ENCODE measurements at places on chromosomes 3 and 15.

- DNase-seq = no peak
These were observed 5.0 kb upstream of the EPHB1 start for GRCh38 chr3:134790065-134790464.

- DNase-seq = no peak
These were observed 28.1 kb downstream of the CFAP92 start for GRCh38 chr3:128965818-128966217.

- DNase-seq = peak; percentile 23
These were observed 1.5 kb downstream of the ZIC1 start for GRCh38 chr3:147410526-147411237.

DNA sequence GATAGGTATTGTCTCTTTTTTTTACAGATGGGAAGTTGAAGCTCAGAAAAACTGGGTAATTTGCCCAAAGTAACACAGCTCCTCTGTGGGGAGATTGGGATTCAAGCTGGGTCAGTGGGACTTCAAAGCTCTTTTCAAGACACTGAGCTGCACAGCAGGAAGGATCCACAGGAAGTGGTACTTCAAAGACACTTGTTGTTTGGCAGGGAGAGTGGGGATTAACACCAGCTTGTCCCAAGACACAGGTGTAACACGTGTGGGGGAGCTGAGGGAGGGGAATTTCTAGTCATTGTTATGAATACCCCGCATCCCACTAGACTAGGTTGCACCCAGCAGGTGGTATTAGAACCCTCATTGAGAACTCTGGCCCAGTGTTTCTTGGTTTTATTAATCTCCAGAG, 116.0 kb downstream of the FOXB1 start:
- DNase-seq = no peak

DNA sequence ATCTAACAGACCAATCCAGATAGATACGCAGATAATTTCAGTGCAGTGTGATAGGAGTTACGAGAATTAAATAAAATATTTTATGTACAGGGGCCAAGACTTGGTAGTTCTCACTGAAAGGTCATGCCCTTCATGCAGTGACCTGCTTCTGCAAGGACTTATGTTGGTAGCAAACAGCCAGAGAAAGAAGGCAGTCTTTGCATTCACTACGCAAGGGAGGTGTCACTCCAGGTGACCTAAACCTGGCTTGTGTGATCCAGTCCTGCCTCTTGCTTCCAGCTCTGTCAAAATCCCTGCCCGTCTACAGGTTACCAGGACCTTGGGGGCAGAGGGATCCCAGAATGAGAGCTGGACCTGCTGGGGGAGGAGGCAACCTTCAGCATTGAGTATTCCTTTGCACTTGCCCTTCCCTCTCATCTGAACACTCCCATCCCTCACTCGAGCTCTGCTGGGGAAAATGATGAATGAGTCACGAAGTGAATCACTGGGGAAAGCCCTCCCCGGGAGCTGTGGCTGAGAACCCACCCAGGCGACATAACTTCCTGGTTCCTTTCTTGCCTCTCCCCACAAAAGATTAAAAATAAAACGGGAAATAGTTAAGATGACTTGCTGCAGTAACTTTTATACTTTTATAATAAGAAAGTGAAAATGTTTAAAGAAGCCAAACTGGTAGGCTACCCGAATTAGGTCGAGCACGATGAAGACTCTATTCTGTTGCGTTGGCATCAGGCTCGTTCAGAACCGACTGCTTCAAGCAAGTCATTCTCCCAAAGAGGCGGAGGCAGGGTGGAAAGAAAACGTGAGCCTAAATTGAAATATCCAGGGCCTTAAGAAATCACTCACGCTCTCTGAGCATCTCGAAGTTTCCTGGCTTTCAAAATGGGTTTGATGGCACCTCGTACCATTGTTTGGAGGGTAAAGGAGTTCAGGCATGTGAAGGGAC, 216.1 kb downstream of the SLCO3A1 start:
- DNase-seq = no peak

DNA sequence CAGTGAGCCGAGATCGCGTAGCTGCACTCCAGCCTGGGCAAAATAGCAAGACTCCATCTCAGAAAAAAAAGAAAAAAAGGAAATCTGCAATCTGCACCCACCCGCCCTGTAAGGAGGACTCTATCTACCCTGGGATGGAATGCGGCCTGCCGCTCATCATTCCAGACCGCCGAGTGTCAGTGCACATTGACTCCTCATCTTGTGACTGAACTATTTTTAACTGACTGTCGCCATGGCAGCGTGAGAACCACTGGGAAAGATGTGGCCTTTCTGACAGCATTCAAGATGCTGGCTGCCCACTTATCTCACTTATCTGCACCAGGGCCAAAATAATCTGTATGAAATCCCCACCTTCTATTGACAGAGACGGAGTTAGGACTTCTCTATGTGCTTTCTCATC, 38.8 kb upstream of the ANKRD34C start:
- no peak for DNase-seq

- no peak for DNase-seq
These were observed 1438.2 kb downstream of the ZPLD1 start for GRCh38 chr3:103873021-103873420.

DNA sequence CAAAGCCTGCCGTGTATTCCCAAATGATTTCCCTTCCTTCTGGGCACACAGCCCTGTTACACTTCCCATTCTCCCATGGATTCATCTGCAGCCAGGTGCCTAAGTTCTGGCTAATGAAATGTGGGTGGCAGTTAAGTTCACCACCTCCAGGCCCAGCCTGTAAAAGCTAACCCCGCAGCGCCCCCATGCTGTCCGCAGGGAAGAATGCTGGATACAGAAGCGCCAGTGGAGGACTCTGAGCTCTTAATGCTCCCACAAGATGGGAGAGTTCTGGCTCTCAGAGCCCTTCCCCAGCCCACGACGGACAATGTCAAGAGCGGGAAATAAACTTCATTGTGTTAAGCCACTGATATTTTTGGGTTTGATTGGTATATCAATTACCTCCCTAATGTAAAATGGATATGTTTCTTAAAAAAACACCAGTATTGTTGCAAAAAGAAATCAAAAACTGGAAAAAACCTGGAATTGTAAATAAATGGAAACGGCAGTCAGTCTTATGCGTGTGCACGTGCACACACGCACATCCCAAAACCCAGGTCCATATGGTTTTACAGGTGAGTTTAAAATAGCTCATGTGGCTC, 37.7 kb upstream of the FGD5 start:
- peak; percentile 68 for DNase-seq

GRCh38 chr3:140898340-140899180, 43.1 kb upstream of the SLC25A36 start:
- no peak for DNase-seq

DNA sequence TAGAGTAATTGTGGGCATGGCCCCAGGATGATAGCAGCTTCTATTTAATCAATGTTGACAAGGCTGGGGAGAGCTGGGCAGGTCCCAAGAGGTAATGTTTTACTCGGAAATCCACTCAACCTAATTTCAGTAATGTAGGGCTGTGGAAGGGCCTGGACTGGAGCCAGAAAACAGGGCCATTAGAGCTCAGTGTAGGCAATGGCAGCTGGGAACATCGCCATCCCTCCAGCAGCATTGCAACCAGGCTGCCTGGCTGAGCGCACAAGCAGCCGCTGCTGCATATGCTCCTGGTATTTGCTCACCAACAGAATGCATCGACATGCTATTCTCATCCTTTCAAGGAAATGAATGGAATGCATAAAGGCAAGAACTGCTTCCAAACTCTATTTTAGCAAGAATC, 90.0 kb downstream of the GAP43 start:
- no peak for DNase-seq

- DNase-seq = no peak
These were observed 292.5 kb downstream of the ZPLD1 start for GRCh38 chr3:102727340-102727739.

- no peak for DNase-seq
These were observed 23.4 kb upstream of the PLOD2 start for GRCh38 chr3:146184241-146185015.

- DNase-seq = no peak
These were observed 24.4 kb downstream of the LARS2 start for GRCh38 chr3:45412763-45413162.

DNA sequence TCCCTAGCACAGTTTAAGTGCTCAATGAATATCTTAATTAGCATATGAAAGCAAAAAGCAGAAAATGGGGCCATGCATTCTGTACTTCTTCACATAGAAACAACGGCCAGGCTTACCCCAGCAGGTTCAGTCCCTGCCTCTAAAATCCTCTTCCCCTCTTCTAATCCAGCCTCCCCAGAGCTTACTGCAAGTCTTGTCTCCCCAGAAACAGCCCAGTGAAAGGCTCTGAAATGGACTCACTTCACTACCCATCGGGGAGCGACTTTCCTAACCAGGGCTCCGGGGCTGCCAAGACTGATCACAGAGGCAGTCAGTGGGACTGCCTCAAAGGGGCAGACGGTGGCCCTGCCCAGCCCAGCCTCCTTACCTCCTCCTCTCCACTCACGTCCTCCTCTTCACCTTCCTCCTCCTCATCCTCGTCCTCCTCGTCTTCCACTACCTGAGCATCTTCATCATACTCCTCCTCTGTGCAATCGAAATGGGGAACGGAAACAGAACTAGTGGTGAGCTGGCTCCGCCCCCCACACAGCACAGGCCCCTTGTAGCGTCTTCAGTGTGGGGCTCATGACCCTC, 38.0 kb downstream of the ANP32A start:
- no peak for DNase-seq

DNA sequence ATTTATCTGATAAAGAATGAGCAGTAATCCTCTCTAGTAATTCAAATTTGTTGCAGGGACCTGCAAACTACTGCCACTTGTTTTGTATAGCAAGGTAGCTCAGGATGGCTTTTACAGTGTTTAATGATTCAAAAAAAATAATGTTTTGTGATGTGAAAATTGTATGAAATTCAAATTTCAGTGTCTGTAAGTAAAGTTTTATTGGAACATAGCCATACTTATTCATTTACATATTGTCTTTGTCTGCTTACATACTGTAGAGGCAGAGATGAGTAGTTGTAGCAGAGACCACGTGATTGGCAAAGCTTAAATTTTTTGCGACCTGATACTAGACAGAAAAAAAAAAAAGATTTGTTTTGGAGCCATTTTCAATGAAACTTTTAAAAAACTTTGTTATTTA, 6.5 kb upstream of the UTS2B start:
- no peak for DNase-seq

Data from testis (tissue), 5 donors.